ENCODE measurements at places on chromosomes 1 and 21.

GRCh38 chr1:197439708-197440280 lies 171.7 kb downstream of the CRB1 start:
- no peak for DNase-seq

- DNase-seq: no peak
Measured at GRCh38 chr1:4700801-4701200, 46.4 kb downstream of the AJAP1 start.

- peak; percentile 36 for DNase-seq
Measured at GRCh38 chr1:110542725-110543124, 23.8 kb upstream of the KCNA10 start.

- DNase-seq: no peak
Measured at GRCh38 chr1:213452501-213452900, 401.5 kb downstream of the RPS6KC1 start.

DNA sequence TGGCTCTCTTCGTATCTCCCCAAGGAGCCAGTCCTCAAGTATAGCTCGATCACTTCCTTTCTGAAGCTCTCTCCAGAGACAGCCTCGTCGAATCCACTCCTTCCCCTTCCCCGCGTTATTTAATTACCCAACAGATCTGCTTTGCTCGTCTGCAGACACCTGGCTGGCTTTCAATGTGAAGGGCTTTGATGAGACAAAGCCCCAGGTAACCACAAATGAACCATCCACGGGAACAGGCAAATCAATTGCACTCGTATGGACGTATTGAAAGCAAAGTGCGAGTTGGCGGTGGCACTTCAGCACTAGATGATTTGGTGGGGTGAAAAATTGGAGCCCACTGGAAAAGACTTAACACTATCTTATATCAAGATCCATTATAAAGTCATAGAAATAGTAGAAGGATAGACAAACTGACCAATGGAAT lies 364 bp upstream of the BCAR3 start:
- DNase-seq: no peak

DNA sequence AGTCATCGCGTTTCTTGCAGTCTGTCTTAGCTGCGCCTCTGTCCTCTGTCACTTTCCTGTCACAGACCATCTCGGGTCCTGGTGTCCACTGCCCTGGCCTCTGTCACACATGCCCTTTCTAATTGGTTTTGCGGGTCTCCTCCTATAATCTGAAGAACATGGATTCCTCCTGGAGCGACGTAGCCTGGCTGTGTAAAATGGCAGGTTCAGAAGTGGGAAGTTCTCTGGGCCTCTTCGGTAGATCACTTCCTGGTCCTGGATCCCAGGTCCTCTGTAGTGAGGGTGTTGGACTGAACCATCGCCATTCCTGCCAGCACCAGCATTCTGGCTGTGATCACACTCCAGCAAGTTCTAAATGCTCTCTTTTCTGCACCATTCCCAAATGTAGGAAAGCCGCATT lies 857 bp downstream of the FAM3B start:
- DNase-seq: no peak

DNA sequence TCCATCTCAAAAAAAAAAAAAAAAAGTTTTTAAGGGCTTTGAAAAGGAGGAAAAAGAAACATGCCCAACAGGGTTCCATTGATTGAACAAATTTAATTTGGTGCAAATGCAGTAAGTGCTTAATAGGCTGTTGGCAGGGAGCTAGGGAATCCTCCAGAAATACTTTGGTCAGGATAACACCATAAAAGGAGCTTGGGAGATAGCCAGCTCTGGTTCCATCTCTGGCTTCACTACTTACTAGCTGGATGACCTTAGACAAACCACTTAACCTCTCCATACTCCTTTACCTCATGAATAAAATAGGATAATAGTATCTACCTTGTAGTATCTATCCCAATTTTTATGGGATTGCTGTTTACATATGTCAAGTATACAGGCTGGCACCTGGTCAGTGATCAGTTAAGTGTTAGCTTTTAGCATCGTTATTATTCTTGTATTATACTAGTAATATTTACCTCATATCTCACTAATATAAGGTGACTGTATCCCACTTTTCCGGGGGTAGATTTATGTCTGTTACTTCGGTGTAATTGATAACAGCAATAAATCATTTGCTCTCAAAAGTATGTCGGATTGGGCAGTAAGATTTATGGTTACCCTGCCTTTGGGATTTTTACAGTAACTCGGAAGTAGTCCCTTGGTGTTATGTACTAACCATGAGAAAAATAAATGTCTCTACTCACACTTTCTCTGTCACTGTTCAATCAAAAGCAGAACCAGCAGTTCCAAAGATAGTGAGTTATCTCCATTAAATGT lies 36.4 kb downstream of the BTG3 start:
- no peak for DNase-seq

GRCh38 chr1:202588503-202589189 lies 121.6 kb downstream of the SYT2 start:
- no peak for DNase-seq

DNA sequence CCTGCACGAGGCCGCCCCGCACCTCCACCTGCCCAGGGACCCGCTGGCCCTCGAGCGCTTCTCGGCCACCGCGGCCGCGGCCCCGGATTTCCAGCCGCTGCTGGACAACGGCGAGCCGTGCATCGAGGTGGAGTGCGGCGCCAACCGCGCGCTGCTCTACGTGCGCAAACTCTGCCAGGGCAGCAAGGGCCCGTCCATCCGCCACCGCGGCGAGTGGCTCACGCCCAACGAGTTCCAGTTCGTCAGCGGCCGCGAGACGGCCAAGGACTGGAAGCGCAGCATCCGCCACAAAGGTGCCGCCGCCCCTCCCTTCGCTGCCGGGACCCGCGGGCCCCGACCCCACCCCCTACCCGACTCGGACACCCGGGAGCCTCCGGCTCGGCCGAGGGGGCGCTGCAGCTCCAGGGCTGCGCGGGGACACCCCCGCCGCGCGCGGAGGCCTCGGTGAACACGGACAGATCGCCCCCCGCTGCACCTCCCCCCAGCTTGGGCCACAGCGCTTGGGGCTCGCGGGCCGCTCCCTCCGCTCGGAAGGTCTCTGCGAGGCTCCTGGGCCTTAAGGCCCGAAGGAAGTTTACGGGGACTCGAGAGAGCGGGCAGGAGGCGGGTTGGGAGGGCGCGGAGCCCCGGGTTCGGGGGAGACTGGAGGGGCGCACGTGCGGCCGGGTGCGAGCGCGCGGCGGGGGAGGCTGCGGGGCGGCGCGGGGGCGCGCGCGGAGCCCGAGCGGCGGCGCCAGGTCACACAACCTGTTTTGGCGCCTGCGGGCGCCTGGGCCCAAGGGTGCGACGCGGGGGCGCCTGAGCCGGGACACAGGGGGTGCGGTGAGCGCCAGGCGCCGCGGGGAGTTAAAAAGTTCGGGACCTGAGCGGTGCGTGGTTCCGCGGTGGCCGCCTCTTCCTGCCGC lies 1.2 kb downstream of the SAMD11 start:
- no peak for DNase-seq

DNA sequence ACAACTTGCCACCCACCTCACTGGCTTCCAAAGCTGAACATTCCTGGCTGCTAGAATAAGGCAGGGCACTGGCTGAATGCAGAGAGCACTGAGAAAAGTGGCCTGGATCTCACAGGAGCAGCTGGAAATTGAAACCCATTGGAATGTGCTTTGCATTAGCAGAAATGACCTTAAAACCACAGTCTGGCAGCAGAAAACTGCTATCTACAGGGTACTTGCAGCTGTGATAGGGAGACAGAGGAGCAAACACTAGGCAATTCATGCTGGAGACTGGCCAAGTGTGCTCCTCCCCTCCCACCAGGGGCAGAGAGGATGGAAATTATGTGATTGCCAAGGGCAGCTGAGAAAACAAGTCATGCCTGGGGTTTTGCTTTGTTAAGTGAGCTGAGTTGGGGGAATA lies 47.2 kb downstream of the HSD3B1 start:
- DNase-seq: peak; percentile 20

DNA sequence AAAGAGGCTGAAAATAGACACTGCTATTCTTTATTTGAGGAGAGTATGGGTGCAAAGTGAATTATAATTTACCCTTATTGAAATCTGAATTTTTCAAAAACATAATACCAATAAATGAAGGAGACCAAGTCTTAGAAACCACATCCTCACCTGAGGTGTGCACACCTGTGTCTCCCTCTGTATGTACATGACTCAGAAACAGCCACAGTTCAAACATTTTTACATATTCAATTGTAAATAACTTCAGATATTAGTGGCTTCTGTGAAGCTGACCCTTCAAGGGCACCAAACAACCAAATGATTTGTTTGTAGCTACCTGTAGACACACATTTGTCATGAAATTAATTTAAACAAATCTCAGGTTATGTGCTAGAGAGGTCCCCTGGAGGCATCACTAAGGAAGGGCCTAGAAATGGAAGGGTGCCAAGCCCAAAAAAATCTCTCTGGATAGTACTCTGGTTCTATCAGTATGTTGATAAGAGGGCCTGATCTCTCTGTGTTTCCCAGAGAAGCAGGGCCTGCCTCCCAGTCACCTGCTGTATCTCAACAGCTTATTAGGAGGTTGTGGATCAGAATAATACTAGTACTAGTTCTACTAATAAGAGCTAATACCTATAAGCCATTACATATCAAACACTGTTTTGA lies 28.1 kb downstream of the ERI3 start:
- no peak for DNase-seq

- no peak for DNase-seq
Measured at GRCh38 chr1:236119943-236120484, 22.3 kb upstream of the GPR137B start.

GRCh38 chr1:158055854-158056253 lies 62.4 kb downstream of the KIRREL1 start:
- DNase-seq: no peak

DNA sequence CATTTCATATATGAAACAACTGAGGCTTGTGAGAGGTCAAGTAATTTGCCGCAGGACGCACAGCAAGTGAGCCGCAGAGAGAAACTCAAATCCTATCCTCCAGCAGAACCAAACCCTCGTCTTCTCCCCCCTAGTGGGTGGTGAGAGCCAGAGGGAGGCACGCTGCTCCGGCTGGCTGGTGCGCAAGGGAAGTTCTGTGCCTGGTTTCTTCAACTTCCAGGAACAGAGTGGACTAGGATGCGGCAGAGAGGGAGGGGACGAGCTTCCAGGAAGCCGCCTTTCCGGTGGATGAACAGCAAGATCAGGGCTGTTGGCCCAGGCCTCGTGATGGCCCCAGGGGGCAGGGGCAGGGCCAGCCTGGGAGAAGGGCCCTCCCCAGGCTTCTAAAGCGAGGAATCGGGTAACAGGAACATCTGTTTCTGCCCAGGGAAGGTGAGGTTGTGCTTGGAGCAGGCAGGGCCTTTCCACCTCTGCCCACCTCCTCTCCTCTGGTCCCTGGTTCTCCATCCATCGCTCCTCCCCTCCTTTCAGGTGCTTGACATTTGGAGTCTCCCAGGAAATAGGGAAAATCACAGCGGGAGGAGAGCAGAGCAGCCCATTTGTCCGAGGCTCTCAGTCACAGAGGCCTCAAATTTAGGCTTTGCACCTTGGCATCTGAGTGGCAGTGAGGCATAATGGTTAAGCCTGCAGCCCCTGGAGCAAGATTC lies 16.8 kb upstream of the PDIK1L start:
- DNase-seq: no peak

GRCh38 chr1:215416497-215416896 lies 150.6 kb upstream of the KCTD3 start:
- no peak for DNase-seq

DNA sequence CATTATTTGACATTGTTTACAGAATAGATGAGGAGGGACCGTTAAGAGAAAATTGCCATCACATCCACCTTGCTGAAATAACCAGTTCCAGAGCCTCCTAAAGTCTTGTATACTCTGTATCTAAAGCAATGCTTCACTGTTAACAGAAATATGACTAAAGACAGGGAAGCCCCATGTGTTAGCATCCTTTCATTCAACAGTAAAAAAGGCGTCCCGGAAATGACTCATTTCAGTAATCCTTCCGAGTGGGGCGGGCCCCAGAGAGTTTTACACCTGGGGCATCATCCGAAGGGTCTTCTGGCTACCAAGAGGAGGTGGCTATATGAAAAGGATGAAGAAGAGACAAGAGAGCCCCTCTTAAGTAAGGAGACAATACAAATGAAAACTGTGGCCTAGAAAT lies 227.2 kb downstream of the SLC45A1 start:
- no peak for DNase-seq

All from HuH-7 (cell line).